ENCODE measurements at places on chromosomes 5 and 9.

GRCh38 chr5:128083811-128084227 lies 253 bp downstream of the SLC12A2 start:
- no peak for DNase-seq

GRCh38 chr9:111983484-111983908 lies 86.9 kb downstream of the UGCG start:
- DNase-seq: no peak

DNA sequence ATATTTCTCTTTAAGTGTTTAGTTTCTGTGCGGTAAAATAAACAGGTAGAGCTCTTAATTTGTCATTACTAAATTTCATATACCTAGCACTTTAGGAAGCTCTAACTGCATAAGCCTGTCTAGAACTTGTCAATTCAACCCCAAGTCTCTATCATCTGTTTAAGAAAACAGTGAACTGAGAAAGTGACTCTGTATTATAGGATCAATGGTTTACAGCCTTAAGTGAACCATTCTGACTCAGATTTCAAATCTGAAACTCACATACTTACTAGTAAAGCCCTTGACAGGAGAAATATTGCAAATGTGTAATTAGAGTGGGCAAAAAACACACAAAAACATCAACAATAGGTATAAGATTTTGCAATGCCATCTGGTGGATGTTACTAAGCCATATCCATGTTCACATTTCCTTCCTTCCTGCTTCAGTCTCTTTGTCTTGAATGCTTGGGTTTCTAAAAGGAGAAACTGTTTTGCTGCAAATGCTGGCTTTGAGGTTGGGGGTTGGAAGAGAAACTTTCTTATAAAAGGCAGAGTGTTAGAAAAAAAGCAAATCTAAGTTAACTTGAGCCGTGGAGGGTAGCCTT lies 101.8 kb downstream of the DOCK8 start:
- no peak for DNase-seq

DNA sequence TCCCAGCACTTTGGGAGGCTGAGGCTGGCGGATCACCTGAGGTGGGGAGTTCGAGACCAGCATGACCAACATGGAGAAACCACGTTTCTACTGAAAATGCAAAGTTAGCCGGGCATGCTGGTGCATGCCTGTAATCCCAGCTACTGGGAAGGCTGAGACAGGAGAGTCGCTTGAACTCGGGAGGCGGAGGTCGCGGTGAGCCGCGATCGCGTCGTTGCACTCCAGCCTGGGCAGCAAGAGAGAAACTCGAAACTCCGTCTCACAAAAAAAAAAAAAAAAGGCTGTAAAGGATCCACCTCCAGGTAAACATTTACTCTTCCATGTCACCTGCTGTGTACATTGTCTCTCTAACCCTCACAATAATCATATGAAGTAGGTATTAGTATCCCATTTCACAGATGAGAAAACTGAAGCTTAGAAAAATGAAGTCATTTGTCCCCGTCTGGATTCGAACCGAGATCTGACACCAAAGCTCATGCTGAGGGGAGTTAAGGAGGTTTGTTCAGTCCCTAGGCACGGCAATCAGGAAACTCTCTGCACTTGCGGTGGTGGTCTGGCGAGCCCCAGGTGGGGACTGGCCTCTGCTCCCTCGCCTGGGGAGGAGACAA lies 494 bp upstream of the DOCK2 start:
- DNase-seq: no peak
